ENCODE measurements at places on chromosomes 5 and 9.

DNA sequence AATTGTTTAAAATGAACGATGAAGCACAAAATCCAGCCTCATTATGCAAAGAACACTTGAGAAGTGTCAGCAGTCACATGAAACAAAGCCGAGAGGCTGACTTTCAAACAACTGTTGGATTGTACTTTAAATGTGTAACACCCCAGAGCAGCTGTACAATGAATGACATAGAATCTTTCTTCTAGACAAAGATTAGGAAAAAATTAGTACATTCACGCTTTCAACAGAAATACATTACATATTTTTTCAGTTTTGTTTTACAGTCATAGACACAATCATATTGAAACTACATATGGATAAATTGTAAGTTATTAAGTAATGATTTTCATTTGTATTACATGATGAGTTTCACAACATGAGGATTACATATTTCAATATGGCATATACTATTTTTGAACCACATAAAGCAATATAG is 10.6 kb upstream of the AGXT2 start:
- DNase-seq = no peak

GRCh38 chr9:19101203-19101602 is 1.5 kb downstream of the HAUS6 start:
- no peak for DNase-seq

- DNase-seq = no peak
Measured at GRCh38 chr5:84218546-84218945, 166.1 kb downstream of the EDIL3 start.

GRCh38 chr9:9045572-9045971 is 1246.0 kb upstream of the DMAC1 start:
- no peak for DNase-seq

GRCh38 chr9:121648799-121649198 is 2.6 kb upstream of the DAB2IP start:
- DNase-seq = no peak

- DNase-seq = no peak
Measured at GRCh38 chr5:173330338-173331206, 2.4 kb upstream of the STC2 start.

DNA sequence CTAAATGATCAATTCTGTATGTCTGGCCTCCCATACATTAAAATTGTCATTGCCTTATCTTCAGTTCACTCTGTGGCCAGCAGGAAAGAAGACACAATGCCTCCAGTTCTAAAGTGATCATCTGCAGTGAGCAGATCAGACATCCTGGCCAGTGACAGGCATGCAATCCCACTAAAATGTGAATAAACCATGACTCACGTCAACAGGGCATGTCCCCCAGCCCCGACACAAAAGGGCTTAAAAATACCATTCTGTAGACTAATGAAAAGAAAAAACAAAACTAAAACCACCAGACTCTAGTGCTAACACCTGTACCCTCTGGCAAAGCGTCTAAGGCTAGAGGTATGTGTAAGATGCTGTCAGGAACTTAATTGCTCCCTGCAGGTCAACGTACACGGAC is 38.5 kb downstream of the DDX31 start:
- no peak for DNase-seq

DNA sequence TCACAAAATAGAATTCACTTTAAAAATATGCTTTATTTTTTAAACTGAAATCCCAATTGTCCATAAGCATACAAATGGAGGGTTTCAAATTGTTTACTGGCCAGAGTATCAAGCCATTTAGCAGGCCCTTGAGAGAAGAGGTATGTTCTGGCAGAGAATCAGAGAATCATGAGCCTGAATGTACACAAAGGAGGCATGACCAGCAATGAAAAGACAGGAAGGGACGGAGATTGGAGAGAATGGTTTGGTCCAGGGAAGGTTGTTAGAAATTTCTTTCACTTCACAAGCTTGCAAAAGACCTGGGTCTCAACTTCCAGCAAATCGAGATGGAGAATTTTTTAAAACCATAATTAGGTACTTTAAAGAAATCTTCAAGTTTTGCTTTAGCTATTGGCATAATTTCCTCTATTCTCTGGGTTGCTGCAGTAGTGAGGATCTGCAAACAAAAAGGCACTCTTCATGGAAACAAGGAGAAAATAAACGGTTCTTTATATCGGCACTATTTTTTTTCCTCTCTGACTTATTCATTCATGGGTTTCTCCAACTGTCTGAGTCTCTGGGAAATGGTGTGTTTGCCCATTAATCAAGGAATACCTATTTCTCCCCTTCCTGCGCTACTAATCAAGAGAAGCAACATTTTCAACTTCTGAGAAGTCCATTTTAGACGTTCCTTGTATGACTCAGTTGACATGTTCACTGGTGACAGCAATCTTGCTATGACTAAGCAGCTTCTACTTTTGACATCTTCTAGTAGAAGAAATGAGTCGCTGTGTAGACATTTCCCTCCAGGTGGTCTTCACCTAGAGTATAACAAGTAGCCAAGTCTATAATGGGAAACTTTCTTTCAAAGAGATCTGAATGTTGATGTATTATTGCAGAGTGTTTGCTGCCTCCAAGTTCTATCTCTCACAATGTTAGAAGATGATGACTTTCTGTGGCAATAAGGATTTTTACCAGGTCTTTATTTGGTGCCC is 23.1 kb upstream of the ERCC6L2 start:
- no peak for DNase-seq

DNA sequence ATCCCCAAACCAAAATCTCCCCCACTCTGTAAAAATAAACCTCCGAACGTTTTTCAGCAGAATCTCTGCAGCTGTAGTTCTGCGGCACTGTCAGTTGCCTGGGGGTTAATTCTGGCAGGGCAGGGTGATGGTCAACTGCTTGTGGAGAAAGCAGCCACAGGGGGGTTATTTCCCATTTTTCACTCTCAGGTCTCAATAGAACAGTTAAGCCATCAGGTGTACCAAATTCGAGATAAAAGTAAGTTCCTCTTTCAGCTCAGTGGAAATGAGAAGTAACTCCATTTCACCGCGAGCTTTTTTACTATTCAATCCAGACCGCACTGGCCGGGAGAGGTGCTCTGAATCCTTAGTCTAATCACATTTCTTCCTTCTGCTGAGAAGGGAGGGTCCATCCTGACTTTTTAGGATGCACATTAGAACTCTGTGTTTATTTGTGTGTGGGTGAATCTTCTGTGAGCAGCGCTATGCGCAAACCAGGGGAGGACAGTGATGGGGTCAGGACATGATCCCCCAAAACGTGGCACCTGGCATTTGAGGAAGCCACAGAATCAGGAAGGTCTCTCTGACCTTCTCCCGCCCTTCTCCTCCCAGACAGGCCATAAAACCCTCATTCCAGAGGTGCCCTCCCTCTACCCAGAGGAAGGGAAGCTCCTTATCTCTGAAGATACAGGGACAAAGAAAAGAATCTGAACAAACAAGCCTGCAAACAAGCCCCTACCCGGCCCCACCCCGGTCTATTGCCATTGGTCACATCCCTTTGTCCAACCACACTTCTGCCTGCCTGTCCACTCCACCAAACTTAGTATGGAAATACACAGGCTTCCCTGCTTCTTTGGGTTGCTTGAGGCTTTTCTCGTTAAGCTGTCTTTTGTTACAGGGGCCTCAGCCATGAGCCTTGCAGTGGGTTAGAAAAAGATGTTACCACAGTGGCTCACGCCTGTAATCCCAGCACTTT is 229.0 kb downstream of the ROR2 start:
- peak; percentile 66 for DNase-seq

DNA sequence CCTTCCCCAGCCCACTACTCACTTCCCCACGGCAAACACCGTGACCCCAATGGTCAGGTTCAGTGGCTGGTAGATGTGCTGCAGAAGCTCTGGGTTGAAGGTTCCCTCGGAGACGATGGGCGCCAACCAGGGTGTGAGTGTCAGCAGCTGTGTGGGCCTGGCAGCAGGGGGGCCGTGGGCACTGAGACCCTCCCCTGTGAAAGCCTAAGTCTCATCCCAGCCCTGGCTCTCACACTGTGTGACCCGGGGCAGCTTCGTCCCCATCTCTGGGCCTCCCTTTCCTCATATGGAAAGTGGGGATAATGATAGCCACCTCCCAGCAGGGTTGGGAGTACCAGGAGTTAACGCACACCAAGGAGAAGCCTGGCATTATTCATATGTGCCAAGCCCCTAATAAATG is 8.6 kb downstream of the GBGT1 start:
- DNase-seq = no peak

- DNase-seq = peak; percentile 35
Measured at GRCh38 chr9:87516926-87517290, 19.2 kb downstream of the DAPK1 start.

DNA sequence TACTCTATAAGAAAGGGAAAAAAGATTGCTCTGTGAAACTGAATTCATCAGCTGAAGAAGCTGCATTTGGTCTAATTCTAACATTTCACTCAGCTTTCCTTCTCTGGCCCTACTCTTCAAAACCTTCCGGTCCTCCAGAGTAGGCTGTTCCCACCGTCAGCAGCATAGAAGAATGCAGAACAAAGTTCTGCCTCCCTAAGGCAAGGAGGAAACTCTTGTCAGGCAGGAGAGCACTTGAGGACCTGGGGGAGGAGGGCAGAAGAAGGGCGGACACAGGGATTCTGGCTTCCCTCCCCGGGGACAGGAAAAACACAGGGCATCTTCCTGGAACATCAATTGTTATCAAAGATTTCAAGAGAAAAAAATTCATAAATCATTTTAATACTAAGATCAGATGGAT is 69.2 kb upstream of the SHB start:
- DNase-seq = no peak

DNA sequence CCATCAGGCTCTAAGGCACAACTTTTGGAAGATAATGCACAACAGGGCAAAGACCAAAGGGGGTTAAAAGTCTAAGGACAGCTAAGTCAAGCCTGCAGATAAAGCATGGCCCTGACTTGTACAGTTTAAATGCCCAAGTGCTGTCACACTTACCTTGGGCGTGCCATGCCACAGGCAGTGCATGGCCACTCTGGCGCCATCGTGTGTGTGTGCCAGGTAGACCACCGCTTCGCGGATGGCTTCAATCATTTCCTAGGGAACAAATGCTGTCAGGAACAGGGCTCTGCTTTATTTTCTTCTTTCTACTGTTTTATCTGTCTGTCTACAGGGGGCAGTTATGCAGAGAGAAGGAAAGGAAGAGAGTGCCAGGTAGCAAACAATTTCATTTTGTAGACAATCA is 19.3 kb downstream of the PUM3 start:
- peak; percentile 47 for DNase-seq

DNA sequence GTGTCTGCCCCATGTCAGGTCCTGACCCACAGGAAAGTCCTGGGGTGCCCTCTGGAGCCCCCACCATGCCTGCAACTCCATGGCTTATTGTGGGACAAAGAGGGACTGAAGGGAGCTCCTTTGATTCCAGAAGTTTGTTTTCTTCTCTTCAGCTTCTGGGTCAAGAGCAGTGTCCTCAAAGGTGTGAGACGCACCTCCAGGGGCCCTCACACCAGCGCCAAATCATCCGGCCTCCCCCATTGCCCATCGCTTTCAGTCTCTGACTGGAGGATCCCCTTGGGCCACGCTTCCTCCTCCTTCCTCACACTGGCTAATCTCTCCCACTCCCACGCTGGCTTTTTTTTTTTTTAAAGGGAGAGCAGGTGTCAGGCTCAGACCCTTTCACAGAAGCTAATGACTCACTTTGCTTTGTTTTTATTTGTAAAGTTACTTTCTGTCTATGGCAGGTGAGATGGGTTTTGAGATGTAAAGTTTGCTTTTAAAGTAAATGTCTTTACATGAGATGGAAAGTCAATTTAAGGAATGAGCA is 16.7 kb downstream of the CDHR2 start:
- DNase-seq = no peak

GRCh38 chr5:72066705-72067107 is 40.6 kb upstream of the MAP1B start:
- DNase-seq = no peak

DNA sequence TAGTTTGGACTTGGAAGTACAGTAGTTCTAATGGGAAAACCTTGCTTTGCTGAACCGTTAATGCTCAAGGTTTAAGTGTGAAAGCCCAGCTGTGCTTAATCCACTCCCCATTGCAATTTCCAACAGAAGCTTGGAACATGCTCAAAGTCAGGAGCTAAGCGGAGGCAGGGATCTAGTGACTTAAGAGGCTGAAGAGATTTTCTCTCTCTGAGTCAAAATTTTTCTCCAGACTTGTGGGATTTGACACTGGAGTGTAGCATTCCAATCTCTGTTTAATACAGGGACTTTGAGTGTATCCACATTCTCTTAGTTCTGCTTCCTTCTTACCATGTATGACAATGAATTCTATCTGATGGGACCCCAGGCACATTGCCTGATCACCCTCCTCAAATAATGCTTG is 471.8 kb downstream of the KIF4B start:
- no peak for DNase-seq

GRCh38 chr5:74145951-74146350 is 494.6 kb downstream of the ENC1 start:
- no peak for DNase-seq

DNA sequence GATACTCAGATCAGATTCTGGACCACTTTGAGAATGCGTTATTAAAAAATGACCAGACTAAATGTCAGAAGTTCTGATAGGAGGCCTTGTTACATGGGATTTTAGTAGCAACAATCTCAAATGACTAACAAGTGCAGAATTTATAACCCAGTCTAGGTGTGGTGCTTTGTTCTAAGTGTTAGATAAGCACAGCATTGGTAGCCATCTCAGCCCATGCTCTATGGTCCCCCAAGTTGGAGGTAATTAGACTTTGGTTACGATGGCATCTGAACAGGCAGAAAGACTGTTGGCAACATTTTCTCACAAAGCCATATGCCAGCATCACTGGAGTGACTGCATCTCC is 140.4 kb upstream of the RPS23 start:
- DNase-seq = no peak

- peak; percentile 39 for DNase-seq
Measured at GRCh38 chr5:36365896-36366295, 64.2 kb upstream of the RANBP3L start.

GRCh38 chr5:89904442-89904841 is 505.1 kb downstream of the CETN3 start:
- peak; percentile 4 for DNase-seq

DNA sequence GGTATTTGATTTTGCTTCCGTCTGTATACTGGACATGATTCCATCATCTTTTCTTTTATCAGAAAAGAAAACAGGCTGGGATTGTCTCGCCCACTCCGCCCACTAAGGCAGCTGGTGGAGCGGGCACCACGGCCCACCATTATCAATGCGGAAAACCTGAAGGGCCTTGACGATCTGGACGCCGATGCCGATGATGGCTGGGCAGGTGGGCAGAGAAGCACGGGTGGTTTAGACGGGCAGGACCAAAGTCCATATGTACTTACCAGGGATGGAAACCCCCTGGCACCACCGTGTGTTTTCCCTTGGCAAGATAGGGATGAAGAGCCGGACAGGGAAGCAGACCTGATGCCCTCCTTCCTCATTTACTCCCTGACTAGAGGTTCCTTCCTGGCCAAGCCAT is 53.7 kb downstream of the PRRC2B start:
- DNase-seq = no peak

DNA sequence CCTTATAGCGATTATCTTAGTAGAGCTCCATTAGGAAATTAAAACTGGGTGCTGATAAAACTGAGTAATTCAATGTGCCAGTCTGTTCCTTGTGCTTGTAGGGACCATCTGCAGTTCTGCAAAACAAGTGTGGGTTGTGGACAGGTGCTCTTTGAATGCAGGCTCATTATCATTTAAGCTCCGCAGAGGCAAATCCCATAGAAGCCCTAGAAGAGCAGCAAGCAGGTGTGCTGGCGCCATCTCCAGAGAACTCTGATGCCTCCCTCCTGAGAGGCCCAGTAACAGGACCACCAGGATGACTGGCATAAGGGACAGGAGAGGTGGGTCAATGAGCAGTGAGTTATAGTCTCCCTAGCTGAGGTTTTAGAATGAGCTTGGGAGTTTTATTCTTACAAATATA is 1342.4 kb upstream of the DMAC1 start:
- no peak for DNase-seq

- no peak for DNase-seq
Measured at GRCh38 chr9:61674465-61674864, 484.6 kb downstream of the SPATA31A7 start.

- DNase-seq = no peak
Measured at GRCh38 chr5:34511915-34512314, 144.2 kb upstream of the RAI14 start.
